ENCODE measurements at places on chromosomes 3 and 15.

- H3K4me1 ChIP-seq, result no peaks in the 10 kb centered on the region
- peaks cover 2% of the 10 kb centered on the region for H3K27me3 ChIP-seq
- no peak overlapping the region for H3K27ac ChIP-seq
- H3K4me3 ChIP-seq, result no peak overlapping the region
- DNase-seq, result no peak
Observed at GRCh38 chr15:35243758-35244157, 158.7 kb upstream of the NANOGP8 start.

GRCh38 chr15:90902840-90903732, at the start of gene MAN2A2:
Gene MAN2A2 (plus strand): TSS chr15:90903302. CDS start chr15:90904208, 906 bp downstream.
- H3K27ac ChIP-seq, result peak within 1 kb of the TSS; percentile 88
- DNase-seq, result peak; percentile 84
- H3K27me3 ChIP-seq, result no peaks in the 10 kb centered on the region

GRCh38 chr15:88209111-88209510, 47.4 kb downstream of the NTRK3 start:
- no peak overlapping the region for H3K27ac ChIP-seq
- H3K4me1 ChIP-seq, result no peaks in the 10 kb centered on the region

GRCh38 chr15:28985316-28985645, 99.5 kb downstream of the APBA2 start:
- peaks cover 3% of the 10 kb centered on the region for H3K27me3 ChIP-seq
- no peak for DNase-seq
- H3K4me1 ChIP-seq, result peaks cover 6% of the 10 kb centered on the region
- no peaks in the 10 kb centered on the region for H3K36me3 ChIP-seq
- no peak overlapping the region for H3K27ac ChIP-seq

GRCh38 chr15:32981536-32981935, 213.0 kb downstream of the FMN1 start:
- no peak overlapping the region for H3K4me3 ChIP-seq
- no peaks in the 10 kb centered on the region for H3K36me3 ChIP-seq
- DNase-seq, result no peak
- H3K4me1 ChIP-seq, result no peaks in the 10 kb centered on the region

DNA sequence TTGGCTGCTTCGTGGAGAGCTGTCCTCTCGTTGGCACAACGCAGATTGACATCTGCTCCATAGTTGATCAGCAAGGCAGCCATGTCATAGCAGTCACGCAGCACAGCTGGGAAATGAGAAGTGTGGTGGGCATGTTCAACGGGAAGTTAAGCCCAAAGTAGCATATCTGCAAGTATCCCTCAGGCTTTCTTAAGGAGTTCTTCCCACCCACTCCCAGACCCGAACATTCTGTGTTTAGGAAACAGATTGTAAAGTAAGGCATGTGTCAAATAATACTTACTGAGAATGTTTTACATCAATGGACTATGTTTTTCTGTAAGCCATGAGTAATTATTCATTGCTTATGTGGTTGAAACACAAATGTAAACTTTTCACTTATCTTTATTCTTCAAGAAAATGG, 9.2 kb downstream of the ASB14 start:
- H3K27ac ChIP-seq, result no peak overlapping the region
- peaks cover 2% of the 10 kb centered on the region for H3K36me3 ChIP-seq
- H3K4me1 ChIP-seq, result peaks cover 6% of the 10 kb centered on the region
- H3K4me3 ChIP-seq, result no peak overlapping the region
- H3K27me3 ChIP-seq, result peaks cover 2% of the 10 kb centered on the region

DNA sequence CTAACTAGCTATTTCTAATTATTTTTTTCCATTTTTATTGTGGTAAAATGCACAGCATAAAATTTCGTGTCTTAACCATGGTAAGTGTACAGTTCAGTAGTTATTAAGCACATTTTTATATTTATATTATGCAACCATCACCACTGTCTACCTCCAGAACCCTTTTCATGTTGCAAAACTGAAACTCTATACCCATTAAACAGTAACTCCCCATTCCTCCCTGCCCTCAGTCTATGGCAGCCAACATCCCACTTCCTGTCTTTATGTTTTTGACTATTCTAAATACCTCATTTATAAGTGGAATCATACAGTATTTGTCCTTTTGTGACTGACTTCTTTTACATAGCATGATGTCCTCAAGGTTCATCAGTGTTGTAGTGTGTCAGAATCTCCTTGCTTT, 25.5 kb downstream of the SLC35A5 start:
- no peaks in the 10 kb centered on the region for H3K27me3 ChIP-seq
- H3K4me3 ChIP-seq, result no peak overlapping the region
- H3K4me1 ChIP-seq, result peaks cover 11% of the 10 kb centered on the region
- peaks cover 60% of the 10 kb centered on the region for H3K36me3 ChIP-seq
- H3K27ac ChIP-seq, result no peak overlapping the region

- H3K4me1 ChIP-seq, result peaks cover 6% of the 10 kb centered on the region
- no peak for DNase-seq
- no peaks in the 10 kb centered on the region for H3K27me3 ChIP-seq
- no peak overlapping the region for H3K27ac ChIP-seq
- H3K4me3 ChIP-seq, result no peak overlapping the region
Observed at GRCh38 chr3:12179441-12179840, 20.7 kb upstream of the TIMP4 start.

DNA sequence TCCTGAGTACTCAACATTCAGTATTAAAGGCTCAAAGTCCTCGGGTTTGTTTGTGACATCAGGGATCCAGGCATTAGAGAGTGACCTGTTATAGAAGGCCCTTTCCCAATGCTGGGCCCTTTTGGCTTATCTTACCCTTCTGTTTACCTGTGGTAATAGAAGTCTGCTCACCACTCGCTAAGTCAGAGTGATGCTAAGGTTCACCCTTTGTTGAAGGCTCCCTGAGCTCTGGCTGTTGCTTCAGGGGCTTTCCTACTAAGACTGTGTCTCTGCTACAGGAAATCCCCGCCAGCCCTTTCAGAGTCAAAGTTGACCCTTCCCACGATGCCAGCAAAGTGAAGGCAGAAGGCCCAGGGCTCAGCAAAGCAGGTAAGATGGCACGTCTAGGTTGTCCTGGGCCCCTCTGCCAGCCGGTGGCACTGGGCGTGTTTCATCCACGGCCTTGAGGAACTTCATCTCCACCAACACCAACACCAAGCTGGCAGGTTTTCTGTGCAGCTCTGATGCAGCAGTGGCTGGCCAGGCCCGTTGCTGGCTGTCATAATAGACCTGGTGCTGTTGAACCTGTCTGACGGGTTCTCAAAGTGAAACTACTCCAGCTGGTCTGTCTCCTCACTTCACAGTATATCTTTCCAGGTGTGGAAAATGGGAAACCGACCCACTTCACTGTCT, 99.1 kb downstream of the DNASE1L3 start:
- H3K4me1 ChIP-seq, result peaks cover 16% of the 10 kb centered on the region
- no peak overlapping the region for H3K27ac ChIP-seq
- DNase-seq, result no peak
- peaks cover 50% of the 10 kb centered on the region for H3K36me3 ChIP-seq

DNA sequence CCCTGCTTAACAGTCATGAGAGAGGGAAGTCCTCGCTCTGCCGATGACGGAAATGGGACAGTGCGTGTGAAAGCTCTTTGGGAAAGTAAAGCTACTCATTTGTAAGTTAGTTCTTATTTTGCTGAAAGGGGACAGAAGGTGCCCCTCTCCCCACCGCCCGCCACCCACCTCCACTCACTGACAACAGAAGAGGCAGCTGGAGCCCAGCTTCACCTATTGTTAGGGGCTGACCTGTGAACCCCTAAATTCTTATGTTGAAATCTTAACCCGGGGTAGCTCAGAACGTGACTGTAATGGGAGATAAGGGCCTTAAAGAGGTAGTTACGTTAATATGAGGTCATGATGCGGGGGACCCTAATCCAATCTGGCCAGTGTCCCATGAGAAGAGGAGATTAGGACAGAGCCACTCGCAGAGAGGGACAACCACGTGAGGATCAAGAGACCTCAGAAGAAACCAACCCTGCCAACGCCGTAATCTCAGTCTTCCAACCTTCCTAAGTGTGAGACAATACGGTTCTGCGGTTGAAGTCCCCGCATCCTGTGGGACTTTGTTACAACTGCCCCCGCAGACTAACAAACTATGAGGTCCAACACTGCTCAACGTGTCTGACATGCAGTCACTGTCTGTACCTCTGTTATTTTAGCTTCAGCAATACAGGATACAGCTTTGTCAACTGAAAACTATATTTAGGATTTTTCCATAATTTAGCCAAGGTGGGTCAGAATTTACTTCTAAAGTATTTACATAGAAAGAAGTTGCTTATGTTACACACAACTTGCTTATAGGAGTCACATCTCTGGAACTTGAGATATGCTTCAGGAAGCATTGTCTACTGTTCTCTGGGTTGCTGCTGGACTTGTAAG, 51.7 kb downstream of the PCSK6 start:
- H3K4me3 ChIP-seq, result no peak overlapping the region
- no peak for DNase-seq
- peaks cover 4% of the 10 kb centered on the region for H3K4me1 ChIP-seq
- H3K27me3 ChIP-seq, result peaks cover 6% of the 10 kb centered on the region

DNA sequence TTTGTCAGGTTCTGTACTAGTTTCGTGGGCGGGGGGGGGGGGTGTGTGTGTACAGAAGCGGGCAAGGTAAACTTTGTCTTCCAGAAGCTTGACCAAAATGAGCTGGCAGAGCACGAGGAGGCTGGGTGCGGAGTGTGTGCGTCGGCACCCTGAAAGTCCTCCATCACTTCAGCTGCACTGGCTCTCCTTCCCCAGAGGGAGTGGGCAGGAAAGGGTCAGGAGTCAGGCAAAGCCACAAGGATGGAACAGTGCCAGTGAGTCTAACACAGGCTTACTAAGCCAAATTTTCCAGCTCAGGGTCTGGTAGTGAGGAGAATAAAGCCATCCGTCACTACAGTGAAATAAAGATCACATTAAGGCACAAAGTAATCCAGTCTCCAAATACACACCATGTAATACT, 11.9 kb upstream of the SH3GL3 start:
- no peak overlapping the region for H3K4me3 ChIP-seq
- no peaks in the 10 kb centered on the region for H3K36me3 ChIP-seq
- H3K27me3 ChIP-seq, result peaks cover 2% of the 10 kb centered on the region
- no peak overlapping the region for H3K27ac ChIP-seq
- no peaks in the 10 kb centered on the region for H3K4me1 ChIP-seq

DNA sequence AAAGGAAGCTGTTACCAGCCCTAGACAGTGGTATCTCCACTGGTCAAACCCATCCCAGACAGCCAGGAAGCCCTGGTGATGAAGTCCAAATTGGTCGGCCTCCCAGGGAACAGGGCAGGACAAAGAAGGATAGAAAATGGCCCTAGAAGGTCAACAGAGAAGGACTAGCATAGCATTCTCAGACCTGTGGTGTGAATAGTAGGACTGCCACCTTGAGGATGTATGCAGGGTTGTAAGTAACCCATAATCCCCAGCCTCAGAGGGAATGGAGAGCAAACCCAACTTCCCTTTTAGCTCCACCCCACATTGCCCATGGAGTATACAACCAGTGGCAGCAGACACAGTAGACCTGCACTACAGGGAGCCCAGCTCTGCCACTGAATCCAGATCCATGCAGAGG, 68.6 kb upstream of the EIF1B start:
- no peaks in the 10 kb centered on the region for H3K27me3 ChIP-seq
- no peaks in the 10 kb centered on the region for H3K36me3 ChIP-seq
- no peak overlapping the region for H3K27ac ChIP-seq
- H3K4me1 ChIP-seq, result no peaks in the 10 kb centered on the region
- no peak for DNase-seq

GRCh38 chr3:140078940-140079339, 144.0 kb downstream of the CLSTN2 start:
- H3K4me3 ChIP-seq, result no peak overlapping the region
- DNase-seq, result no peak
- H3K27me3 ChIP-seq, result peaks cover 3% of the 10 kb centered on the region
- no peak overlapping the region for H3K27ac ChIP-seq

GRCh38 chr3:61780455-61781228, 219.3 kb downstream of the PTPRG start:
- DNase-seq, result no peak
- no peaks in the 10 kb centered on the region for H3K36me3 ChIP-seq
- H3K27me3 ChIP-seq, result peaks cover 4% of the 10 kb centered on the region

- peak overlapping the region; percentile 67 for H3K27ac ChIP-seq
- H3K4me1 ChIP-seq, result peaks cover 61% of the 10 kb centered on the region
- H3K36me3 ChIP-seq, result peaks cover 8% of the 10 kb centered on the region
- peak overlapping the region; percentile 27 for H3K4me3 ChIP-seq
- DNase-seq, result no peak
Observed at GRCh38 chr3:18738393-18739098, 313.4 kb upstream of the SATB1 start.

DNA sequence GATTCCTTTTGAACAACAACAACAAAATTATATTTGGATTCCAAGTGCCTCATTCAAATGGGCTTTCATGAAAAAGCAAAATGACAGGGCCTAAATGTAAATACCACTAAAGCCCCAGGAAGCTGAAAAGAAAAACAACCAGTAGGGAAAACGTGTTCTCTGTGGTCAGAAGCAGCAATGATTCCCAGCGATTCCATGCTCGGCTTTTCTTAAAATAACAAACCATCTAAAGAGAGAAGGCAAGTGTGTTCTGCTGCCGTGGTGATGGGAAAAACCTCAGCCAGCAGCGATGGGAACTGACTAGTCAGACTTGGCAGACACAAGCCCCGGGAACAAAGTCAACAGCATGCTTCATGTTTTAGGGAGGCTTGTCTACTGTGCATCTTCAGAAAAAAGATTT, 153.6 kb downstream of the TNIK start:
- no peak for DNase-seq
- no peaks in the 10 kb centered on the region for H3K27me3 ChIP-seq
- H3K27ac ChIP-seq, result no peak overlapping the region
- H3K36me3 ChIP-seq, result peaks cover 27% of the 10 kb centered on the region
- no peak overlapping the region for H3K4me3 ChIP-seq

GRCh38 chr3:64638981-64639481, 48.8 kb downstream of the ADAMTS9 start:
- H3K36me3 ChIP-seq, result no peaks in the 10 kb centered on the region
- H3K4me1 ChIP-seq, result no peaks in the 10 kb centered on the region
- H3K27ac ChIP-seq, result no peak overlapping the region
- H3K4me3 ChIP-seq, result no peak overlapping the region
- no peaks in the 10 kb centered on the region for H3K27me3 ChIP-seq

- H3K4me1 ChIP-seq, result peaks cover 53% of the 10 kb centered on the region
- H3K4me3 ChIP-seq, result no peak overlapping the region
- no peaks in the 10 kb centered on the region for H3K36me3 ChIP-seq
- no peaks in the 10 kb centered on the region for H3K27me3 ChIP-seq
- no peak for DNase-seq
Observed at GRCh38 chr15:63482874-63483323, 21.5 kb upstream of the USP3 start.

DNA sequence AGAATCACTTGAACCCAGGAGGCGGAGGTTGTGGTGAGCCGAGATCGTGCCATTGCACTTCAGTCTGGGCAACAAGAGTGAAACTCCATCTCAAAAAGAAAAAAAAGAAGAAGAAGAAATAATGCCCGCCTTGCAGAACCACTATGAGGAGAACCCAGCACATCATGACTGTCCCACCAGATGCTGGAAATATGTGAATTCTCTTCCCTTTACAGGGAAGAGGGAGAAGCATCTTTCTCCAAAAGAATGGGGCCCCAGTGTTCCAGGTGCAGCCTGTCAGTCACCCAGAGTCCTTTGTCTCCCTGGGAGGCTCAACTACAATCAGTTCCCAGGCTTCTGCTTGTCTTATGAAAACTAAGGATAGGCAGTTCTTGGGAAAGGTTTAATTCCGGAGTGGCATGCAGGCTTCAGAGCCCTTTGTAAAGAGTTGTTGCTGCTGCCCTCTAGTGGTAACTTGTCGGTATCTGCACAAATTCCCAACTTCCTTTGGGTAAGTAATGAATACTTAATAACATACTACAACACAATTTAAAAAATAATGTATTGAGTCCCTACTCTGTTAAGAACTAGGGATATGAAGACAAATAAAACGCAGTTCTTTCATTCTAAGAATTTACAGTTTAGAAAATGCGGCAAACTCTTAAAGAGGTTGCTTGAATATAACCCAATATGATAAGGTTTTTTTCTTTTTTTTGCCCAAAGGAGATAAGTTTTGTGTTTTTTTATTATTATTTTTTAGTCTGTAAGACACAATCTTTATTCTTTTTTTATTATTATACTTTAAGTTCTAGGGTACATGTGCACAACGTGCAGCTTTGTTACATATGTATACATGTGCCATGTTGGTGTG, 18.6 kb upstream of the TICRR start:
- H3K4me3 ChIP-seq, result no peak overlapping the region
- DNase-seq, result peak; percentile 16
- no peak overlapping the region for H3K27ac ChIP-seq

Data from T-helper 2 cell treated with Interferon-gamma antibody and Interleukin-4, amounts not matched to agents 5 μg/mL and 100 μg/mL, for 36 hours (primary cell).